ENCODE measurements at places on chromosomes 7 and 10.

- H3K4me1 ChIP-seq: peaks cover 2% of the 10 kb centered on the region
- no peaks in the 10 kb centered on the region for H3K36me3 ChIP-seq
- no peak overlapping the region for H3K4me3 ChIP-seq
- peaks cover 9% of the 10 kb centered on the region for H3K27me3 ChIP-seq
- H3K27ac ChIP-seq: no peak overlapping the region
These were observed 31.6 kb downstream of the IKZF1 start for GRCh38 chr7:50335795-50336754.

GRCh38 chr10:78981970-78982281, 86.8 kb upstream of the ZMIZ1 start:
- no peaks in the 10 kb centered on the region for H3K4me1 ChIP-seq
- no peak overlapping the region for H3K4me3 ChIP-seq
- no peak for DNase-seq
- H3K27ac ChIP-seq: no peak overlapping the region

GRCh38 chr10:79189853-79190435, 121.2 kb downstream of the ZMIZ1 start:
- H3K36me3 ChIP-seq: no peaks in the 10 kb centered on the region
- DNase-seq: no peak
- H3K4me1 ChIP-seq: peaks cover 43% of the 10 kb centered on the region
- no peaks in the 10 kb centered on the region for H3K27me3 ChIP-seq
- no peak overlapping the region for H3K4me3 ChIP-seq

- H3K27ac ChIP-seq: no peak overlapping the region
- no peak overlapping the region for H3K4me3 ChIP-seq
- peak; percentile 41 for DNase-seq
These were observed 11.1 kb downstream of the ERVW-1 start for GRCh38 chr7:92466682-92467081.

DNA sequence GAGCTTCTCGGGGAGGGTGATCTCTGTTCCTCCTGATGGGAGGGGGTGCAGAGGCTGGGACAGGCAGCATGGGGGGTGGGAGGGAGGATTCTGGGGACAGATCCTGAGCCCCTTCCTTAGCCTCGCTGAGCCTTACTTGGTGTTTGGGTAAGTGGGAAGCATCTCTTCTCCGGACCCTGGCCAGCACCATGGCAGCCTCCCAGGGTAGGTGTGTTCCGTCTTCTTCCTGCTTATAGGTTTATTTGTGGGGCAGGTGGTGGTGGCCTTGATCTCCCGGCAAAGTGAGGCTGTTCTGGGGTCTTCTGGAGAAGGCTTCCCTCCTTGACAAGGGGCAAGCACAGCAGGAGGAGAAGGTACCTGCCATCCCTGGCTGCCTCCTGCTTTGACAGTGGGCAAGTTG, 226.9 kb downstream of the GLRX3 start:
- no peak for DNase-seq
- H3K27me3 ChIP-seq: no peaks in the 10 kb centered on the region
- no peak overlapping the region for H3K4me3 ChIP-seq
- H3K36me3 ChIP-seq: no peaks in the 10 kb centered on the region
- no peak overlapping the region for H3K27ac ChIP-seq

DNA sequence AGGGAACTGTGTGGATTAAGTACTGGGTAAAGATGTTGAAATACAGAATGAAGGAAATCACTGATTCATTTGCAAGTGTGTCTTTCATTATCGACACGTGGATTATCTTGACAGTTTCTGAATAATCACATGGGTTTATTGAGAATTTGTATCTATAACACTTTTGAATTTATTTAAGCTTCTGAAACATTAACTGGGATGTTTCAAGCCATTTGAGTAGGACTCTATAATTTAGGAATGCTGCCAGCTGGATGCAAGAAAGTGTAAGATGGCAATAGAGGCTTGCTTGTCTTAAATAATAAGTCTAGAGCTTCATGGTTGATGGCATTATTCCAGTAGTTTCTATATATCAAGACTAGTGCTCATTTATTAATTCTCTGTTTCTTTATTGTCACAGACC, 1100.7 kb upstream of the GHITM start:
- H3K27ac ChIP-seq: no peak overlapping the region
- no peaks in the 10 kb centered on the region for H3K4me1 ChIP-seq
- no peak for DNase-seq
- no peaks in the 10 kb centered on the region for H3K36me3 ChIP-seq
- H3K27me3 ChIP-seq: no peaks in the 10 kb centered on the region
